ENCODE measurements at places on chromosomes 12 and 14.

GRCh38 chr14:42110167-42110566 is 503.5 kb downstream of the LRFN5 start:
- peak; percentile 25 for DNase-seq

- no peak for DNase-seq
Observed at GRCh38 chr14:61388976-61389576, 67.7 kb downstream of the PRKCH start.

- DNase-seq = no peak
Observed at GRCh38 chr14:61460718-61461611, 139.6 kb downstream of the PRKCH start.

GRCh38 chr14:94123296-94123695 is 6.1 kb downstream of the IFI27L2 start:
- no peak for DNase-seq

- no peak for DNase-seq
Observed at GRCh38 chr14:59337141-59337611, 128.0 kb downstream of the GPR135 start.

- DNase-seq = no peak
Observed at GRCh38 chr12:2083008-2083407, 30.2 kb downstream of the CACNA1C start.

DNA sequence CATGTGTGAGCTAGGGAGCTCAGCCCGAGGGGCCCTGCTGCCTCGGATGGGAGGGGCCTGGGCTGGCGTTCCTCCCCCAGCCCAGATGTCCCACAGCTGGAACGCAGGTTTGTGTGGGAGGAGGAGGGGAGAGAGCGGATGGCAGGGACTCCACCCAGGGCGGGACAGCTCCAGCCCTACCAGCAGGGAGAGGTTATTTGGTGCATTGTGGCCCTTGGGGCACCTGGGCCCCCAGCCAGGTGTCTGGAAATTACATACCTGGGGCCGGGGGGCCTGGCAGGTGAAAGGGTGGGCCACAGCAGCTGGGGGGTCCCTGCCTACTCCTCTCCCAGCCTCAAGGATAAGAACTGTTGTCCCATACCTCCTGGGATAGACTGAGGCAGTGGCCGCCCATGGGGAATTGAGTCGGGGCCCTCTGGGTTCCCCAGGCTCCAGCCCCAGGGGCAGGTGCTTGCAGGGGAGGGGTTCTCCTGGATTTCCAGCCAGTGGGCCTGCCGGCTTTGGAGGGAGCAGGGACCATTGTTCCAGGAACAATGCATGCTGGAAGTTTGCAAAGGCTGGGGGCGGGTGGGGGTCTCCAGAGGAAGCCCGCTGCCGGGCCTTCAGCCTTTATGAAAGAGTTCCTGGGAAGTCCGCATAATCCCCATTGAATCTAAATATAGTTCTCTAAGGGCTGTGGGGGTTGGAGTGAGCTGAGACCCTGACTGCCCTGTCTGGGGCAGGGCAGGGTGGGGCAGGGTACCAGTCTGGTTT is 1.2 kb downstream of the KIF26A start:
- DNase-seq = no peak

DNA sequence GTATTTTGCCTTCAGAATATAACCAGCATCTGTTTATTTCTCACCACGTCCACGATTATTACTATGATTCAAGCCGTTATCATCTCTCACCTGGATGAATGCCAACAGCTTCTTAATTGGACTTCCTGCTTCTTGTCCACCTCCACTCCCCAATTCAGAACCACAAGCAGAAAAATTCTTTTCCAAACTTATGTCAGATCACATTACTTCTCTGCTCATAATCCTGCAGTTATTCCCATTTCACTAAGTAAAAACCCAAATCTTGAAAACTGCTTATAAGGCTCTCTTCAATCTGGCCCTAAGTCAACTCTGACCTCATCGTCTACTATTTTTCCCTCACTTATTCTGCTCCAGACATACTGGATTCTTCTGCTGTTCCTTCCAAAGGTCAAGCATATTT is 2.0 kb downstream of the CRY1 start:
- DNase-seq = no peak

DNA sequence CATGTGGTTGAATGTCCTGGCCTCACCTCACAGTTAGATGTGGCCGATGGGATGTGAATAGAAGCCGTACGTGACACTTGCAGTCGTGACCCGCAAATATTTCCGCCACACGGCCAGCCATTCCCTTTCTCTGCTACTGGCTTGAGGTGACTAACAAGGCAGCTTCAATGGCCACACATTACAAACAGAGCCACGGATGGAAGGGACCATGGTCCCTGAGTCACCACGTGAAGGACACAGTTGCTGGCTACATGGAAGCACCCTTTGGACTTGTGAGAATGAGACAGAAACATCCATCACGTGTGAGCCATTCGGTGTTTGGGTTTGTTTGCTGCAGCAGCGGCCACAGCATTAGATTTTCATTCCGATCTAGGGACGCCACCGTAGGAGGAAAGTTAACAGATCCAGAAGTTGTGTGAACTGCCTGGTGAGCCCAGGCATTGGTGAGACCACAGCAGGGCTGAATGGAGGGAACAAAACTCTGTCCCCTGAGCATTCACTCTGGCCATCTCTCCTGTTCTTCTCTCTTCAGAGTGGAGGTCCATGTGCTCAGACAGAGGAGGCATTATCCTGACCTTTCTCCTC is 33.5 kb upstream of the ADGRD1 start:
- DNase-seq = no peak

DNA sequence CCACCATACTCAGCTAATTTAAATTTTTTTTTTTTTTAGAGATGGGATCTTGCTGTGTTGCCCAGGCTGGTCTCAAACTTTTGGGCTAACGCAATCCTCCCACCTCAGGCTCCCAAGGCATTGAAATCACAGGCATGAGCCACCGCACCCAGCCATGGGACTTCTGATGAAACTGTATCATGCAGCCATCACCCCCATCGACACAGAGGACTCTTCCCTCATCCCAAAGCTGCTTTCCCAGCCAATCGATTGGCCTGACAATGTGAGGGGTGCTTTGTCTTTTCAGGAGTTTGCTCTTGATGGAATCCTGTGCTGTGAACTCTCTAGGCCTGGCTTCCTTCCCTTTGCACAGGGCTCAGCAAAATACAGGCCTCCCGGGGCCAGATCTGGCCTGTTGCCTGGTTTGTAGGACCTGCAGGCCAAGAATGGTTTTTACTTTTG is 59.6 kb upstream of the NCOR2 start:
- DNase-seq = no peak

DNA sequence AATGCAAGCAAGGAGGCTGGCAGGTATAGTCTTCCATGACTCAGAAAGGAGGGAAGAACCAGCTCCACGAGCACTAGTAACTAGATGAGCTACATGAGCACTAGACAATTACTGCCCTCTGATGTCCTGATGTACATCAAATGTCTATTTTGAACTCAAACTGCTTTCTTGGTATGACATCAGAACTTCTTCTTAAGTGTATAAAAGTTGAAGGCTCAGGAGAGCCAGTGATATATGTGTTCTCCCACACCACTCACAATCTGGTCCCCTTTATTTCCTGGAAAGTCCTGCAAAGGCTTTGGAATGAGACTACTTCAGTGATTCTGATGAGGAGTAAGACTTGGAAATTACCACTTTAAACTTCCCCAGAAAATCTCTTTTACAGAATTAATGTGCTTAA is 18.5 kb upstream of the DHRS7 start:
- DNase-seq = no peak

- no peak for DNase-seq
Observed at GRCh38 chr12:108043750-108044533, 85.1 kb upstream of the WSCD2 start.

DNA sequence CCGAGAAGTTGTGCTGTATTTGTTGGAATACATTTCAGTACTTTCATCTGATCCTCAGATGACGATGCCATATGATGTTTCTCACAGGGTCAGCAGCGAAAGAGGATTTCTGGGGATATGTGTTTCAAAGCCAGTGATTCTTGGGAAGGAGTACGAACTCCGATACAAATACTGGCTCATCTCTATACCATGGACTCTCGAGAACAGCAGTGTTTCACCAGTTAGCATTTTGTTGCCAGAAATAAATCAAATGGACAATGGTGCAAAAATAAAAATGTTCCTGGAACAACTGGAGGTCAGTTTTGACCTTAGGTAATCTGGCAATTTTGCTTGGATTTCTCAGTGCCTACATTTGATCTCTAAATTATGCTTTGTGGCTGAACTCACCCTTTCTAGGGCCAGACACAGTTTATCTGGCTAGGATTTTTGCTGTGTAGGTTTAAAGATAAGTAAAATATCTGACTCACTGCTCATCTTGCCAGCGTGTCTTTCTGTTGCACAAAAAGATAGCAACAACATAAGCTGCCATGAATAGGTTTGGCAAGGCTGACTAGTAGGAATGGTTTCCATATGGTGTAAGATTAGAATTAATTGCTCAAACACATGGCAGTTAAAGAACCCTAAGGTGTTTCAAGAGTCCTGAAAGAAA is 11.0 kb upstream of the MGP start:
- no peak for DNase-seq

DNA sequence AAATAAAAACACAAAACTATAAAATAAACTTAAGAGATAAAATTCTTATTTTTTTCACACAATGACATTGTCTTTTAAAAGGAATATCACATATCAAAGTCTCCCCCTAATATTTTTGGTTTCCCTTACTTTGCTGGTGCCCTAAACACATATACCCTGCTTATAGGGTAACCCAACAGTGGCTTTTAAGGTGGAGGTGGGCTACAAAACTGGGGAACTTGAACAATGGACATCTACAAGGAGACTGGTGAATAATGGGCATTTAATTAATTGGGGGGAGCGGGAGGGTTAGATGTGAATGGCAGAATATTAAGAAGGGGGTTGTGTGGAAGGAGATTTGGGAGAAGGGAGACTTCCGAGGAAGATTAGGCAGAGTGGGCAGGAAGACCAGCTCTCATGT is 9.6 kb downstream of the B4GALNT1 start:
- no peak for DNase-seq

- no peak for DNase-seq
Observed at GRCh38 chr14:103444837-103445524, 59.8 kb downstream of the MARK3 start.

GRCh38 chr12:70576341-70577282 is 60.6 kb downstream of the PTPRB start:
- peak; percentile 49 for DNase-seq

- no peak for DNase-seq
Observed at GRCh38 chr12:20798554-20798953, 12.0 kb upstream of the SLCO1B3 start.

DNA sequence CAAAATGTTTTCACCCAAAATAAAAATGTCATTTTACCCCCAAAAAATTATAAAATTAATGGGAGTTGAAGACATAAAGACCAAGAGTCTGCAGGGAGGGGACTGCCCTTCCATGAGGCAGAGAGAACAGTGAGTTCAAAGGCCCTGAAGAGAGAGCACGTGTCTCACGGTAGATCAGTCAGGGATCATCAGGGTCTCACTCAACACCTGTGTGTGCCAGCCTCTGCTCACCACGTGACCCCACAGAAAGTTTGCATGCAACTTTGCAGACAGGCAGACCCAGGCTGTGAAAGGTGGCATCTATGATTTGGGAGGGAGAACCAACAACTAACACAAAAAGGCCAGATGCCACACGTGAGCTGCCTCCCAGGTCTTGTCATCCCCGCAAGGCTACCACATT is 33.1 kb downstream of the CLMN start:
- no peak for DNase-seq

GRCh38 chr14:105865904-105866840 is 339.8 kb downstream of the TMEM121 start:
- DNase-seq = no peak

DNA sequence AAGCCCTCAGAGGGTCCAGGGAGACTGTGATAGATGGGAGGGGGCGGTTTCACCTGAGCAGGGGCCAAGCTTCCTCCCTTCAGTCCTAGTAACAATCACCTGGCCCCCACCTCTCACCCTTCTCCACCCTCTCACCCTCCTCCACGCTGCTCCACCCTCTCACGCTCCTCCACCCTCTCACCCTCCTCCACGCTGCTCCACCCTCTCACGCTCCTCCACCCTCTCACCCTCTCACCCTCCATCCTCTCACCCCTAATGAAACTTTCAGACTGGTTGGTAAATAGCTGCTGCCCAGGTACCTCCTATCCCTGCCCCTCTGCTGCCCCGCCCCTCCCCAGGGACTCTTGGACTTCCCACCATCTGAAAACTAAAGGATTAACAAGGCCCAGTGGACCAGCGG is 34.2 kb downstream of the NGB start:
- no peak for DNase-seq

DNA sequence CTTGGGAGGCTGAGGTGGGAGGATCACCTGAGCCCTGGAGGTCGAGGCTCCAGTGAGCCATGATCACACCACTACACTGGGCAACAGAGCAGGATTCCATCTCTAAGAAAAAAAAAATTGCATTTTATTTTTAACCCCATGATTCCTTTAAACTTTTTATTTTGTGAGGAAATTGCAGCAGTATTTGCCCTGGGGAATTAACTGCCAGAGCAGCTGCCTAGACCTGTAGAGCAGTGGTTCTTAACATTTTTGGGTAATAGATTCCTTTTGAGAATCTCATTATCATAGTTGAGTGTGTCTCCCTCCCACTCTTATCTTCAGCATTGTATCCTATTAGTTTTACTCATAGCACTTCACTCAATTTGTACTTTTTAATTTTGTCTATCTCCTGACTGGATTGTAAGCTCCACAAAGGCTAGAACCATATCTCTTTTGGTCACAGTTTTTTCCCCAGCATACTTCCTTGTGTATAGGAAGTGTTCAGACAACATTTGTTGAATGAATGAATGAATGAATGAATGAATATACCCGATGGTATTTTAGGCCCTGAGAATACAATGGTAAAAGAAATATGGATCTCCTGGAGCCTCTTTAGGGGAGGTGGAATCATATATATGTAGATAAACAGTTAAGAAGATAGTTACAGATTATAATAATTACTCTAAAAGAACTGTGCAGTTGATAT is 40.6 kb downstream of the BRMS1L start:
- DNase-seq = no peak

DNA sequence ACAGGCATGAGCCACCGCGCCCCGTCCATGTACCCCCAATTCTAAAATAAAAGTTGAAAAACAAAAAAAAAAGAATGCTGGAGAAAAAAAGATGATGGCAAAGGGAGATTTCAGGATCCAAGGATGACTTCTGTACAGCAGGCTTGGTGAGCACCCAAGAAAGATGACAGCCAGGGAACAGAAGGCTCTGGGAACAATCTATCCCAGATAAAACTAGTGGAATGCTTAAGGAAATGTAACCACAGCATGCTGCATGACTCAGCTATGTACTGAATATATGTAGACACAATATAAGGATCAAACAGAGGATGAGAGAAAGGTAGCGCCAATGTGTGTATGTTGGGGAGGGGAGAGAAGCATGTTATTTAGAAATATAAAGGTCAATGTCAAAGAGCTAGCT is 123.7 kb upstream of the TMTC1 start:
- no peak for DNase-seq

GRCh38 chr14:37230551-37231194 is 32.9 kb downstream of the MIPOL1 start:
- peak; percentile 51 for DNase-seq
